Immature natural killer cell (primary cell): ENCODE measurements at places on chromosomes 5 and 9. TPM values are rescaled to one million over a fixed set of nuclear protein-coding genes. Genes with fewer than 3 reads are reported as not detected.

- no peak for DNase-seq
Observed at GRCh38 chr5:97181856-97182545, 1.0 kb downstream of the RIOK2 start.

DNA sequence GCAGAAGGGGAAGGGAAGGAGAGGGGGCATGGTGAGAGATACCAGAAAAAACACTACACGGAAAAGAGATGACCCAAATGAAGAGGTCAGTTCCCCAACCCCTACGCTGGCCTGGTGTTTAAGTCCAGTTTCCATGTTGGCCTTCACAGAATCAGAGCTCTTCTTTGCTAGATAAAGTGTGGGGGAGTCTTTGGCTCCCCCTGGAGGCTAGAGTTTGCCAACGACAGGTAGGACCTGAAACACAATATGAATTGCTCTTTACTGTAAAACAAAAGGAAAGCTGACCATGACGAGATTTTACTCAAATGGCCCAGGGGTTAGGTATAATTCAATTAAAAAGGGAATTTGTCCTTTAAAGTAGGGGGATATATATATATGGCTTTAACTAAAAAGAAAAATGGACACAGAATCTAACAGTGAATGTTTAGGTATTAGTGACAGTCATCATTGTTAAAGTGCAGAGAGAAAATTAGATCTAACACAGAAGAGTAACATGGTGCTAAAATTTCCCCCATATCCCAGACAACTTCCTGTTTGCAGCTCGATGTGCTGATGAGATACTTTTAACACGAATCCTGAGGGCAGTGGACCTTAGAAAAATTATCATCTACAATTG is 92.0 kb downstream of the SV2C start:
- DNase-seq: peak; percentile 47

DNA sequence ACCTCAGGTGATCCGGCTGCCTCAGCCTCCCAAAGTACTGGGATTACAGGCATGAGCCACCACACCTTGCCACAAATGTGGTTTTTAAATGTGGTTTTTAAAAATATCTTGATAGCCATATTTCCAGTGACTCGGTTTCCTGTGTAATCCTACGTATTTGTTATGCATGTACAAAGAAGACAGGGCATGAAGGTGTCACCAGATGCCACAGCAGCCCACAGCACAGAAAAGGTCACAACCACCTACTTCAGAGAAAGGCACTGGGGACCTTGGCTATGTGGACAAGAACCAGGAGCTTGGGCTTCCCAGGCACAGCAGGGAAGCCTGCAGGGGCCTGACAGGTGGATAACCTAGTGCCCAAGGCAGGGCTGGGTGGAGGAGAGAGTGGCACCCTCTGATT is 38.0 kb downstream of the C9orf50 start:
- no peak for DNase-seq

- DNase-seq: no peak
Observed at GRCh38 chr9:137986268-137987099, 108.9 kb downstream of the CACNA1B start.

INSL6 gene
- not detected for polyA plus RNA-seq

ALDH1B1 gene
- polyA plus RNA-seq: 14.2 TPM

DNA sequence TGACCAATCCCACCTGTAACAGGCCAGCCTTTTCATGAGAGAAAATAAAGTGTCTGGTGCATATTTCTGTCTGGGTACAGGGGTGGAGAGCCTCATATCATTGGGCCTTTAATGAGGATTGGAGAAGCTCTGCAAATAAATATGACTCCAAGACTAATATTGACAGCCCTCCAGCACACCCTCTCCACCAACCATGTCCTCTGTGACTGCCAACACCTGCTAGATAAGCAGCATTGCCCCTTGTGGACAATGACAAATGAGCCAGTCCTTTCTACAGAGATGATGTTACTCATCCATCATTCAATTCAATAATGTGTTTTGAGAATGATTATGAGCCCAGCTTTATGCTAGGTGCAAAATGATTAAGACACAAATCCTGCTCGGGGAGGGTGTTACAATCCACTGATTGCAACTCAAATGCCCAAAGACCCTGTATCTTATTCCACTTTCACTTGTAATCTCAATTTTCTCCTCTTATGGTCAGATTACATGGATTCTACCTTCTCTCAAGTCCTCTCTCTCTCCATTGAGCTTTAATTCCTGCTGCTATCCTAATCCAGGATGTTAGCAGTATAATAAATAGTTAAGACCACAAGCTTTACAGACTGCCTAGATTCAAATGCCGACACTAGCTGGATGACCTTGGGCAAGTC is 2.1 kb upstream of the GFRA3 start:
- DNase-seq: no peak

ANXA6 gene
- polyA plus RNA-seq: 313 TPM

GRCh38 chr9:112104901-112105300 is 70.2 kb downstream of the SUSD1 start:
- DNase-seq: no peak

- no peak for DNase-seq
Observed at GRCh38 chr5:16180789-16181082, 1.1 kb upstream of the MARCHF11 start.

DNA sequence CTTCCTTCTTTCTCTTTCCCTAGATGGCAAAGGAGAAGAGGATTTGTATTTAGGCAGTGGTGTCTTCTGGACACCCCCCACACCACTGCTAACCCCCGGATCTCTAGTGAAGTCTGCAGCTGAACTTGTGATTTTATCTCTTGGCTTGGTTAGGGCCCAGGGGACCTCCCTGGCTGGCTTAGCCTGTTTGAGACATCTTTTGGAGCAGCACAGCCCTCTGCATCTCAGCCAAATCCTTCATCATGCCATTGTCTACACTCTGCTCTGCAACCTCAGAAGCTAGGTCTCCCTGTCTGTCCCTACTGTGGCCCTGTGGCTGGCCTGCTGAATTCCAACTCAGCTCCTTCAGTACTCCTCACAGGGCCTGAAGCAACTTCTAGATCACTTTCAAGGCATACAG is 81.7 kb downstream of the MUSK start:
- no peak for DNase-seq

GRCh38 chr9:126704892-126705766 is 91.4 kb downstream of the LMX1B start:
- peak; percentile 77 for DNase-seq

DNA sequence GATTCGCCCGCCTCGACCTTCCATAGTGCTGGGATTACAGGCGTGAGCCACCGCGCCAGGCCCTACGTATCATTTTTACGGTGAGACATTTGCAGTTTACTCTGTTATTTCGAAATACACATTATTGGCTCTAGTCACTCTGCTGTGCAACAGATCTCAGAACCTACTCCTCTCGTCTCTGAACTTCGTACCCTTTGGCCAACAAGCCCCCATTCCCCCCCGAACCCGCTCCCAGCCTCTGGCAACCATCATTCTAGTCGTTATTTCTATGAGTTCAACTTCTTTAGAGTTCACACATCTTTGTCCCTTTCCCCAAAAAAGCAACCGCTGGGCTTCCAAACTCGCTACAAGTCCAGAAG is 735 bp downstream of the PTGR1 start:
- no peak for DNase-seq

GRCh38 chr9:28301281-28301680 is 728.0 kb upstream of the C9orf72 start:
- DNase-seq: no peak

MYMK gene
- polyA plus RNA-seq: not detected

PIP5K1B gene
- not detected for polyA plus RNA-seq

KCTD16 gene
- not detected for polyA plus RNA-seq

DNA sequence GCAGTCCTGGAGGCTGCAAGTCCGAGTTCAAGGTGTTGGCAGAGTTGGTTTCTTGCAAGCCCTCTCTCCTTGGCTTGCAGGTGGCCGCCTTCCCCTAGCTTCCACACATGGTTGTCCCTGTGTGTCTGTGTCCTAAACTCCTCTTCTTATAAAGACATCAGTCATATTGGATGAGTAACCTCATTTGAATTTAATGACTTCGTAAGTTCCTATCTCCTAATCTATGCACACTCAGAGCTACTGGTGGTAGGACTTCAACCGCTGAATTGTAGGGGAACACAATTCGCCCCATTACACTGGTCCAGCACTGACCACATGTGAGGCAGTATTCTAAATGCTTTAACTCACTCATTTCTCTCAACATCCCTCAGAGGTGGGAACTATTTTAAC is 25.9 kb upstream of the ADAMTS2 start:
- DNase-seq: no peak

PTGDS gene
- polyA plus RNA-seq: 93.2 TPM

- DNase-seq: no peak
Observed at GRCh38 chr5:180499684-180500083, 5.5 kb downstream of the CNOT6 start.

- DNase-seq: no peak
Observed at GRCh38 chr5:172473427-172473826, 19.1 kb upstream of the SH3PXD2B start.

GRCh38 chr9:70411930-70412831 is 2.3 kb downstream of the KLF9 start:
- peak; percentile 62 for DNase-seq

IL3 gene
- polyA plus RNA-seq: not detected

DNA sequence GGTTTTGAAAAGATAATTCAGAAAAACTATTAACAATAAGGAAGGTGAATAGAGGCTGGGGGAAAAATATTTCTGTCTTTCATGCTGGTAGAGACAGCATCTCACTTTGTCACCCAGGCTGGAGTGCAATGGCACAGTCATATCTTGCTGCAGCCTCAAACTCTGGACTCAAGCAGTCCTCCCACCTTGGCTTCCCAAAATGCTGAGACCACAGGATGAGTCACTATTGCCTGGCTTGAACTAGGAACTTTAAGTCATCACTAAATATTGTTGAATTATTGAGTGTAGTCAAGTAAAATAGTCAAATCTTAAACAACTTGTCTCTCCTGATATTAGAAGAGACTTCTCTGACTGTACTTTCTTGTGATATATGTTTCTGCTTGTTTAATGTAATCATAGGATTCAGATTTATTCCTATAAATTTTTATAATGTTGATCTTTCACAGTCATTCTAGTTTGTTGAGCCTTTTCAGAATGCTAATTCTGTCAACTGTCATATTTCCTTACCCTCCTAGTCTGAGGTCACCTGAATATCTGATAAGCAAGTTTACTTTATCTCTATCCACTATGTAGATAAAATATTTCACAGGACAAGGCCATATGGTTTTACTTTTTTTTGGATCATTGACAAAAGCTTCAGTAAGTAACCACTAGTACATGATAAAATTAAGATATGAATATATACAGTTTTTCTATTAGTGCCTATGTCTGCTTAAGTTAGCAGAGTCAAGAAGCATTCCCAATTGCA is 1696.5 kb downstream of the MAT2B start:
- no peak for DNase-seq

TSSK1B gene
- not detected for polyA plus RNA-seq

TRIM32 gene
- 10.1 TPM for polyA plus RNA-seq

DNA sequence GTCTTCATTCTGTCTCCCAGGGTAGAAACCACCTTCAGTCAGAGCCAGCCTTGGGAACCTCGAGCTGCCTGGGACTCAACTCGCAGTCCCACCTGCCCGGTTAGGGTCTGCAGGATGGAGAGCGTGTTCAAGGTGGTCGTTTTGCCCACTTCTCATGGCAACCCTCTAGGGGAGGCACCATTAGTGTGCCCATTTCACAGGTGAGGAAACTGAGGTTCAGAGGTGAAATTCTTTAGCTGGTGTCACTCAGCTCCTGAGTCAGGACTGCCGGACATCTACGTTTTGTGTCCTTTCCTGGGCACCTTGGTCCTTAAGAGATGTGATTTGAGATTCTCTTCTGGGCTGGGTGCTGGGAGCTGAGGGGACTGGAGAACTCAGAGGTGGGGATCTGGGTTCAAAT is 30.0 kb downstream of the DAB2IP start:
- no peak for DNase-seq

AHRR gene
- not detected for polyA plus RNA-seq

DNA sequence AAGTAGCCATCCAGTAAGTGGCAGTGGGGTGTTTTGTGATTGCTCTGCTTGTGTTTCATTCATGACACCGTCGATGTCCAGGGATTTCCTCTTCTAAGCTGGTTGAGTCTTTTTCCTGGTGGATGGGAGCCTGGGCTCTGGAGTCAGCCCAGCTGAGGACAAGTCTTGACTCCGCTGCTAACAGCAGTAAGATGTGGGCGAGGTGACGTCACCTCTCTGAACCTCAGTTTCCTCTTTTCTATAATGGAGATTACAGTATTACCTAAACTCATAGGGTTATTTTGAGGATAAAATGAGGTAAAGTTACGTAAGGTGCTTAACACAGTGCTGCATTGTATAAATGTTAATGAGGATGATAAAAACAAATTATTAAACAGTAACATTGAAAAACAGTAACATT is 21.3 kb downstream of the FGF1 start:
- no peak for DNase-seq

- DNase-seq: no peak
Observed at GRCh38 chr5:122788996-122789395, 14.1 kb downstream of the SNX2 start.

DNA sequence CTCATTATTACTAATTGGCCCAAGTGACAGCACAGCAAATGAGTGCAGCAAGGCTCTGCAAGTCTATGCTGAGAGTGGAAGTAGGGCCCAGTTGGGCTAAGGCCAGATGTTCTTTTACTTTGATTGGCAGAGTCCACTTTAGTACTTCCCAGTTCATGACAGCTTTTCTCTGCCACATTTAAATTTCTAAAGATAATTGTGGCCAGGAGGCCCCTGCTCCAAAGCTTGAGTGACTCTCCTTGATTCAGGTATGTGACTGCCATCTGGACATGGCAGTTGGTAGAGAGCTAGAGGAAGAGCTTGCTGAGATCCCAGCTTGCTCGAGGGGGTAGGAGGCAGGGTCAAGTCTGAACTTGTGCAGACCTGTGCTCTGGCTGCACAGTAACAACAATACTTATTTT is 154.1 kb downstream of the CARTPT start:
- no peak for DNase-seq

ADAMTSL1 gene
- polyA plus RNA-seq: not detected

DNA sequence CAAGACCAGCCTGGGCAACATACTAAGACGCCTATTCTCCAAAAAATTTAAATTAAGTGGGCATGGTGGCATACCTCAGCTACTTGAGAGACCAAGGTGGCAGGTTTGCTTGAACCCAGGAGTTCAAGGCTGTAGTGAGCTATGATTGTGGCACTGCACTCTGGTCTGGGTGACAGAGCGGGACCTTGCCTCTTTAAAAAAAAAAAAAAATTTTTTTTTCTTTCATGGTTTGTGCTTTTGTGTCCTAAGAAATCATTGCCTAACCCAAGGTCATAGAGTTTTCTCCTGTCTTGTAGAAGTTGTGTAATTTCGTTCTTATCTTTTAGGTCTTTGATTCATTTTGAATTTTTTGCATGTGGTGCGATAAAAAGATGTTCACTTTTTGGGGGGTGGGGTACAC is 12.3 kb downstream of the GPBP1 start:
- DNase-seq: no peak
